ENCODE measurements at places on chromosomes 6 and 20.
A peak's percentile ranks its signal among the peaks of the same experiment; 100 is the strongest.

DNA sequence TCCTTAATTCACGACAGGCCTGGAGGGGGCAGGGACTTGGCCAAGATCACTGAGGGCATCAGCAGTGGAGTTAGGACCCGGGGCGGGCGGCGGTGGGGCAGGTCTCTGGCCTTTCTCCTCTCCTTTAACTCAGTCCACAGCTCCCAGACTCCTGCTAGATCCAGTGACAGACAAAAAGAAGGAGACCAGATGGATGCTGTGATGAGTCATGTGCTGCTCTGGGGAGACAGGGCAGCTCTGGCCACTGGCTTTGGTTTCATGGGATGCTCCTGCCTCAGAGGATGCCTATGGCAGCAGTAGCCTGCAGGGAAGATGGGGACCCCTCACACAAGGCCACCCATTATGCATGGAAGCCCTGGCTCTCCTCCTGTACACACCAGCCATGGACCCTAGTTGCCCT lies 20.5 kb downstream of the EPB41L1 start:
- DNase-seq = no peak

- DNase-seq = no peak
Measured at GRCh38 chr20:48788486-48789072, 39.2 kb downstream of the PREX1 start.

GRCh38 chr20:49270177-49270576 lies 7.7 kb downstream of the ZNFX1 start:
- no peak for DNase-seq

DNA sequence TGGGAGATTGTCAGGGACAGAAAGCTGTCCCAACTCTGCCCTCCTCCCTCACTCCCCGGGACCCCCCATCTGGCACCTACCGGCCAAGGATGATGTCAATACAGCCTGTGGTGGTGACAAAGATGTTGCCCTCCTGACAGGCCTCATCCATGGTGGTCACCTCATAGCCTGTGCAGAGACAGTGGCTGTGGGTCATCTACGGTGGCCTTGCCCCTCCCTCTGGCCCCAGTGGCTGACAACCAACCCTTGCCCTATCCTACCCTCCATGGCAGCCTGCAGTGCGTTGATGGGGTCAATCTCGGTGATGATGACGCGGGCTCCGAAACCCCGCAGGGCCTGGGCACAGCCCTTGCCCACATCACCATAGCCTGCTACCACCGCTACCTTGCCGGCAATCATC lies 12.7 kb downstream of the AHCY start:
- no peak for DNase-seq

DNA sequence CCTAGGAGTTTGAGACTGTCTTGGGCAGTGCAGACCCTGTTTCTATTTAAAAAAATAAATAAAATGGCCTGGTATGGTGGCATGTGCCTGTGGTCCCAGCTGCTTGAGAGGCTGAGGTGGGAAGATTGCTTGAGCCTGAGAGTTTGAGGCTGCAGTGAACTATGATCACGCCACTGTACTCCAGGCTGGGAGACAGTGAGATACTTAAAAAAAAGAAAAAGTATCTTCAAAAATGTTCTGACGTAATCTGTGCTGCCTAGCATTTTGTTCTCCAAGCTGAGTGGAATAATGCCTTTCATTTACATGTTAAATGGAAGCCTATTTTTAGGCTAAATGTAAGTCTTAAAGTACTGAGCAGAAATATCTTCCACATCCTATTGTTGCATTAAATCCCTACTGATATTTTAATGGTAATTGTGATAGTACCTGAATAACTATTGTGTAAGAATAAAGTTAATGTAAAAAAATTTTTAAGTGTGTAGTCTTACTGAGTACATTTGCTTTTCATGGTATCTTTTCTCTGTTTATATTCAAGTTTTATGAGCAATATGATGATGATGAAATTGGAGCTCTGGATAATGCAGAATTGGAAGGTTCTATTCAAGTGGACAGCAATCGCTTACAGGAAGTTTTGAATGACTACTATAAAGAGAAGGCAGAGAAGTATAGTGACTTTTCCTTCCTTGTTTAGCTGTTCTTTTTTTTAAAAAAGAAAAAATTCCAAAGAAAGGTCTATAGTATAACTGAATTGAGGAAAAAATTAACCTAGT lies 4.2 kb upstream of the ZC2HC1B start:
- no peak for DNase-seq

GRCh38 chr6:84282550-84282949 lies 55.1 kb upstream of the CEP162 start:
- DNase-seq = no peak

GRCh38 chr6:9334979-9335378 lies 899.6 kb upstream of the SLC35B3 start:
- DNase-seq = no peak

GRCh38 chr6:52611833-52612232 lies 35.0 kb upstream of the TRAM2 start:
- DNase-seq = no peak

DNA sequence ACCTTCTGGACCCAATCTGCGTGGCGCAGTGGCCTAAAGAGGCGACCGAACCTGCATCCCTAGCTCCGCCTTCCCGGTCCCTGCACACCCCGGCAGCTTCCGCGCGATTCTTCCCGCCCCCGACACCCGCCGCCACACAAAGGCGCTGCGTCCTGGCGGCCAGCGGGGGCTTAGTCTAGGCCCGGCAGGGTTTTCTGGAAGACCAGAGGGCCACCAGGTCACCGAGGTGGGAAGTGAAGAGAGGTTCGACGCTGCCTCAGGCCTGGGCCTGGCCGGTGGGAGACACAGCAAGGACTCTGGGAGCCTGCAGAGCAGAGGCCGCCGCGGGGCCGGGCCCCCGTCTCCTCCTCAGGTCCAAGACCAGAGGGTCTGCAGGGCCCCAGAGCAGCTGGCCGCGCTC lies 154.9 kb downstream of the OR2B2 start:
- DNase-seq = peak; percentile 35

GRCh38 chr6:81694855-81695254 lies 57.6 kb downstream of the TENT5A start:
- no peak for DNase-seq

DNA sequence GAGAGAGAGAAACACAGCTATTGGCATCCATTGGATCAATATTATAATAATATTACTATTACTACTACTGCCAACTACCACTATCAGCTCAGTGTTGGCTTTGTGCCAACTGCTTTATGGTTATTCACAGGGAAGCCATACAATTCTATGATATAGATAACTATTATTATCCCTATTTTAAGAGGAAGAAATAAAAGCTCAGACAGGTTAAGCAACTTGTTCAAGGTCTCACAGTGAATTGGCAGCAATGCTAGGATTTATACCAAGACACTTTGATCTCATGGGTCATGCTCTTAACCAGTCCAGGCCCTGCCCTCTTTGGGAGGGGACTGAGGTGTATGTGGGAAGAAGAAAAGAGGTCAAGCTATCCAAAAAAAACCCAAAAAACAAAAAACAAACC lies 82.0 kb upstream of the TRAF3IP2 start:
- no peak for DNase-seq

DNA sequence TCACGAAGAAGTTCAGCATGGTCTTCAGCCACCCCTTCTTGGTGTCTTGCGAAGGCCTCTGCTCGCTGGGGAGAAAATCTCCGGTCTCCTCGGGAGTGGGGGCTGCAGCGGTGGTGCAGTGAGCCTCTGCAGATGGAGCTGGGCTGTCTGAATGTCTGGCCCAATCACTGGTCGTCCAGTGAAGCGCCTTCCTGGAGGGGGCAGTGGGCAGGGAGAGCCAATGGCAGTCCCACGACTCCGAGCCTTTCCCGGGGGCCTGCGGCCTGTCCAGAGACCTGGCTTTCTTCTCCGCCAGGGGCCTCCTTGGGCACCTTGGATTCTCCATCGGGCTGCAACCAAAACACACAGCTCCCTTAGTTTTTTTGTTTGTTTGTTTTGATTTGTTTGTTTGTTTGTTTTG lies 6.3 kb downstream of the BNIP5 start:
- no peak for DNase-seq

DNA sequence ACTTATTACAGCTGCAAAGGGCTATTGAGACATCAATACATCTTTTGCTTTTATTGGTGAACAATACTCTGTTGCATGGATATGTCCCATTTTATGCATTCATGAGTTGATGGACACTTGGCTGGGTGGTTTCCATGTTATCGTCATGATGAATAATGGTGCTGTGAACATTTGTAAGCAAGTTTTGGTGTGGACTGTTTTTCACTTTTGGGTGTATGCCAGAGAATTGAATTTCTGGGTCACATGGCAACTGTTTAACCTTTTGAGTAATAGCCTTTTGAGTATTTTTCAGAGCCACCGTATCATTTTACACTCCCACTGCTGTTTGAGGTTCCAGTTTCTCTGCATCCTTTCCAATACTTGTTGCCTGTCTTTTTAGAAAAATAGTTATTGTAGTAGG lies 107.0 kb downstream of the JARID2 start:
- DNase-seq = no peak

- no peak for DNase-seq
Measured at GRCh38 chr20:32493356-32493755, 91.8 kb downstream of the NOL4L start.

DNA sequence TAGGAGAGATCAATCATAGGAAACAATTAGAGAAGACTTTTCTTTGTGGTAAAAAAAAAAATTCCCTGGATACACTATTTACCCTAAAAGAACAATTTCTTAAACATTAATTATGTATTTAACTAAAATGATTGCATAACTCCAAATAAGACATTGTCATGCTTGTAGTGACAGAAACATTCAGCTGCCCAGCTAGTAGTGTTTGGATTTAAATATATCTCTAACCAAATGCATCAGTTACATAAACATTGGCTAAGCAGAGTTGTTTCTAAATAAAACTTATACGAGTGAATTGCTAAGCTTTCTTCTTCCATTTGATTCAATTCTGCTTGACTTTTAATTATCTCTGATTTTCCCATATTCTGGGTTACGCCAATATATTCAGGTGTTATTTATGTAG lies 23.7 kb downstream of the MLIP start:
- DNase-seq = no peak

DNA sequence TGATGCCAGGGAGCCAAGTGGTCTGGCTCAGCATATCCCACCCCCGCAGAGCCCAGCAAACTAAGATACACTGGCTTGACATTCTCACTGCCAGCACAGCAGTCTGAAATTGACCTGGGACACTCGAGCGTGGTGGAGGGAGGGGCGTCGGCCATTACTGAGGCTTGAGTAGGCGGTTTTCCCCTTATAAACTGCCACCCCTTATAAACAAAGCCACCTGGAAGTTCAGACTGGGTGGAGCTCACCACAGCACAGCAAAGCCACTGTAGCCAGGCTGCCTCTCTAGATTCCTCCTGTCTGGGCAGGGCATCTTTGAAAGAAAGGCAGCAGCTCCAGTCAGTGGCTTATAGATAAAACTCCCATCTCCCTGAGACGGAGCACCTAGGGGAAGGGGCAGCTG lies 19.4 kb downstream of the TINAG start:
- no peak for DNase-seq

DNA sequence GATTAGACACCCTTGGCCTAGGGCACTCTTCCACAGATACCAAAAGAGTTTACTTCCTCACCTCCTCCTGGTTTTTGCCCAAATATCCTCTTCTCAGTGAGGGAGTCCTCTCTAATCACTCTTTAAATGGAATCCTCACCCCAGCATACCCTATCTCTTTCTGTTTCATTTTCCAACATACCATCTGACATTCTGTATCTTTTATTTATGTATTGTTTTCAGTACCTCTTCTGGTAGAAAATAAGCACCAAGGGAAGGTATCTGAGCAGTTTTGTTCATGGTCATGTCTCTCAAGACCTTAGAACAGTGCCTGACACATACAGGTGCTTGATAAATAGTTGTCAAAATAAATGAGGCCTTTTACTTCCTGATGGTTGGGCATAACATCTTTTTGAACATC lies 55.1 kb downstream of the KIAA0408 start:
- no peak for DNase-seq

DNA sequence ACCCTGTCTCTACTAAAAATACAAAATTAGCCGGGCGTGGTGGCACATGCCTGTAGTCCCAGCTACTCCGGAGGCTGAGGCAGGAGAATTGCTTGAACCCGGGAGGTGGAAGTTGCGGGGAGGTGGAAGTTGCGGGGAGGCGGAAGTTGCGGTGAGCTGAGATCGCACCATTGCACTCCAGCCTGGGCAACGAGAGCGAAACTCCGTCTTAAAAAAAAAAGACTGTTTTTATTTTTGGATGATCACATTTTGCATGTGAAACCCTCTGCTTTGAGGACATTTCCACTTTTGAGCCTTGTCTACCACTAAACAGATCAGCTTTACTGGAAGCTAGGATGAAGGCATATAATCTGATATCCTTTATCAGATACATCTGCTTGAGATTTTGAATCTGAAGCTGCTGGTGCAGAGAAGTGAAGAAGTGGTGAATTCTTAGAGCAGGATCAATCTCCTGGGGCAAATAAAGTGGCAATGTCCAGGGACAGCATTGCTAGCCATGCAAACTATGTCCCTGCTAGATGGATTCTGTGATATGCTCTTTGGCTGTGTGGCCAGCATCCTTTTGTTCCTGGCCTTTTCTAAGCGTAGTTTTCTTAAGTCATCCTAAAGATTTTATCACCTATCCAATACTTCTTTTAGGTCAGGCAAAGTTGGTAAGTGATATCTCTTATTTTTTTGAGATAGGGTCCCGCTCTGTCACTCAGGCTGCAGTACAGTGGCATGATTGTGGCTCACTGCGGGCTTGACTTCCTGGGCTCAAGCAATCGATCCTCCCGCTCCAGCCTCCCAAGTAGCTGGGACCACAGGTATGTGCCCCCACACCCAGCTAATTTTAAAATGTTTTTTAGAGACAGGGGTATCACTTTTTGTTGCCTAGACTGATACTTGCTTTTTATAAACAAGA lies 23.3 kb downstream of the RBL1 start:
- DNase-seq = no peak

DNA sequence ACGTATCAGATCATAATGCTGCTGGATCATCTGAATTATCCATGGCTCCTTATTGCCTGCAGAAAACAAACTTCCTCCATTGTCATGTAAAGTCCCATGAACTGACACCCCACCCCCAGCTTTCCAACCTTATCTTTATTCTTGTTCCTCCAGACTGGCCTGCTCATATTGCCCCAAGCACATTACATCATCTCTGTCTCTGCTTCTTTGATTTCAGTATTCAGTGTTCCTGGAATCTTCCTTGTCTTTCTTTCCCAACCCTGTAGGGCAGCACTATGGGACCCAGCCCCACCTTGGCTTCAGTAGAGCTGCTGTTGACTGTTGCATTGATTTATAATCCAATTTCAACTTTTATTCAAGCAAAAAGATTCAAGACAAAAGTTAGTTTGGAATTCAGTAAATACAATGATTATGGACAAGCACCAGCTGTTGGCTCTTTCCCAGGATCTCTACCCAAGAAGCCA lies 187.5 kb upstream of the ECI2 start:
- DNase-seq = no peak
